ENCODE measurements at places on chromosomes 12 and 14. TPM values are rescaled to one million over a fixed set of nuclear protein-coding genes. Genes with fewer than 3 reads are reported as not detected.

CLEC6A gene
- polyA plus RNA-seq: not detected

GRCh38 chr12:51869931-51870330 lies 18.0 kb upstream of the ANKRD33 start:
- no peak for DNase-seq
- no peak overlapping the region for H3K27ac ChIP-seq
- H3K4me1 ChIP-seq: no peaks in the 10 kb centered on the region
- no peaks in the 10 kb centered on the region for H3K36me3 ChIP-seq

WSCD2 gene
- not detected for polyA plus RNA-seq

TBX5 gene
- 27.5 TPM for polyA plus RNA-seq

LMNTD1 gene
- 0.58 TPM for polyA plus RNA-seq

DNA sequence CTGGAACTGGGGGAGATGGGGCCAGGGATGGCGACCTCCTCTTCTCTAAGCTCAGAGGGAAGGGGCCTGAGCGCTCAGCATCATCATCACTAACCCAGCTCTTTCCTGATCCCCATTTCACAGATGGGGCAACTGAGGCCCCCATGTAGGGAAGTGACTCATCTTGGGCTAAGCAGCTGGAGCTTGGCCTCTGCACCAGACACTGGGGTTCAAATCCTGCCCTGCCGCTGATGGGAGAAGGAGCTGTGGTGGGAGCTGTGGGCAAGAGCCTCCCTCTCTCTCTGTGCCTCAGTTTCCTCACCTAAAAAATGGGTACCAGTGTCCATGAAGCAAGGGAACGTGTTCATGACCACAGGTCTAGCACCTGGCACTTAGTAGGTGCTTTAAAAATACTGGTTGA lies 2.6 kb upstream of the TRPV4 start:
- no peak for DNase-seq
- no peak overlapping the region for H3K27ac ChIP-seq
- peaks cover 5% of the 10 kb centered on the region for H3K4me1 ChIP-seq
- H3K4me3 ChIP-seq: no peak overlapping the region
- no peaks in the 10 kb centered on the region for H3K27me3 ChIP-seq

ITPR2 gene
- polyA plus RNA-seq: 5.0 TPM

DNA sequence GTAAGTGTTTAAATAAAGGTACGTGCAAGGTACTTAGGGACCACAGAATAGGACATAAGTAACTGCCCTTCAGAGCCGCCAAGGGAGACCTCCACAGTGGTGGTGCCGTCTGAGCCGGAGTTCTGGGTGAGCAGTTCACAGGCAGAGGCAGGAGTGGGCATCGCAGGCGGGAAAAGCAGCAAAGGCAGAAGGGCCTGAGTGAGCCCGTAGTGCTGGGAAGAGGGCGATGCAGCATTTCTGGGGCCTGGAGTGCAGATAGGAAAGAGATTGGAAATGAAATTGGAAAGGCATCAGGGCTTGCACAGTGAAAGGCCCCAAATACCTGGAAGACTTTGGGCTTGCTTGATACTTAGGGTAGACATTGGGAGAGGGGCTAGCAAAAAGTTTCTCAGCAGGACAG lies 32.9 kb downstream of the EVL start:
- peaks cover 16% of the 10 kb centered on the region for H3K4me1 ChIP-seq
- H3K27me3 ChIP-seq: no peaks in the 10 kb centered on the region
- 0 out of 2 replicates have a peak, but pooled peaks cover 12% of the 10 kb centered on the region for H3K36me3 ChIP-seq
- DNase-seq: no peak
- H3K4me3 ChIP-seq: no peak overlapping the region
- no peak overlapping the region for H3K27ac ChIP-seq
